ENCODE measurements at places on chromosomes 7 and 10.
A peak's percentile ranks its signal among the peaks of the same experiment; 100 is the strongest.

- no peak for DNase-seq
Measured at GRCh38 chr10:102613785-102614184, 30.5 kb upstream of the TRIM8 start.

- no peak for DNase-seq
Measured at GRCh38 chr7:150503581-150503980, 11.1 kb upstream of the GIMAP7 start.

GRCh38 chr7:27515933-27516332 lies 146.8 kb downstream of the HIBADH start:
- no peak for DNase-seq

DNA sequence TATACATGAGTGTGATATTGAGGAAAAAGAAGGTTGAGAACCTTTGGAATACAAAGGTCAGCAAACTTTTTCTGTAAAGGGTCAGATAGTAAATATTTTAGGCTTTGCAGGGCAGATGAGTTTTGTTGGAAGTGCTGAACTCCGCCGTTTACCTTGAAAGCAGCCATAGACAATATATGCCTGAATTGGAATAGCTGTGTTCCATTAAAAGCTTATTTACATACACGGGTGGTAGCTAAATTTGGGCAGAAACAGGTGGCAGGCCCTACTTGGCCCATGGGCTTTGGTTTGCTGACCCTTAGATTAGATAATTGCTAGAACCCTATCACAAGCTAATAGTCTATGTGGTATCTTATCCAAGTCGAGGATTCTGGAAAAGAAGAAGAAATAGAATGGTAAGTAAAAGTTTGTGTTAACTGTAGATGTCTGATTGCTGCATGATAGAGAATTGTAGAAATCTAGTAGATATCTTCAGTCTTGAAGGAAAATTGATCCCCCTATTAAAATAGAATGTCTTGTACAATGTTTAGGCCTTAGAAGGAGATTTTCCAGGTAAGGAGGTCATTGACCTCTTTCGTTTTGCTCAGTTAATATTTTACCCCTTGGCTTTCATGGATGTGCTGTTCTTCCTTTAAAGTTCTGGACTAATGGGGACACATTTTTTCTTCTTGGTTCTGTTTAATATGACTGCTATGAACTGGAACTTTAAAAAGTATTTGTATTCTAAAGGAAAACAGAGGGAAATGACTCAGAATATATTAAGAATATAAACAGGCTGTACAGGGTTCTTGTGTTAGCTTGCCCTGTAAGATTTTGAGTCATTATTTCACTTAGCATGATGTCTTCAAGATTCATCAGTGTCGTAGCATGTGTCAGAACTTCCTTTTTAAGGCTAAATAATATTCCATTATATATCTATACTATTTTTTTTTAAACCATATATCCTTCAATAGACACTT lies 8.0 kb downstream of the RBM33 start:
- DNase-seq, result no peak

GRCh38 chr7:137413901-137414300 lies 70.4 kb upstream of the PTN start:
- DNase-seq, result no peak

- DNase-seq, result no peak
Measured at GRCh38 chr10:26046073-26046700, 112.2 kb downstream of the MYO3A start.

DNA sequence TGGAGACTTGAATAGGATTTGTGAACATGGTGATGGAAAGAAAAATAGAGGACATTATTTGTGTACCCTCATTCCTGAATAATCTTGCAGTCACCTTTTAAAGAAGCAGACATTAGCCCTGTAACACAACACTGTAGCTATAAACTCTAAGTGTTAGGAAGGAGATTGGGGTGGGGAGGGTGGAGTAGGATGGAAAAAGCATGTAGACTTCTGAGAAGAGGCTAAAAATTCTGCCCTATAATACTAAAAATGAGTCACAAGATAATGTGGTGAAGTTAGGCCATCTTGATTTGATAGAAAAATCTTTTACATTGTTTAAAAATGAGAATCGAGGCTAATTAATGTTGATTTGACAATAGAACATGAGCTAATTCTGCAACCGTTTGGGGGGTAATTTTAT lies 128.8 kb downstream of the LCOR start:
- DNase-seq, result no peak

DNA sequence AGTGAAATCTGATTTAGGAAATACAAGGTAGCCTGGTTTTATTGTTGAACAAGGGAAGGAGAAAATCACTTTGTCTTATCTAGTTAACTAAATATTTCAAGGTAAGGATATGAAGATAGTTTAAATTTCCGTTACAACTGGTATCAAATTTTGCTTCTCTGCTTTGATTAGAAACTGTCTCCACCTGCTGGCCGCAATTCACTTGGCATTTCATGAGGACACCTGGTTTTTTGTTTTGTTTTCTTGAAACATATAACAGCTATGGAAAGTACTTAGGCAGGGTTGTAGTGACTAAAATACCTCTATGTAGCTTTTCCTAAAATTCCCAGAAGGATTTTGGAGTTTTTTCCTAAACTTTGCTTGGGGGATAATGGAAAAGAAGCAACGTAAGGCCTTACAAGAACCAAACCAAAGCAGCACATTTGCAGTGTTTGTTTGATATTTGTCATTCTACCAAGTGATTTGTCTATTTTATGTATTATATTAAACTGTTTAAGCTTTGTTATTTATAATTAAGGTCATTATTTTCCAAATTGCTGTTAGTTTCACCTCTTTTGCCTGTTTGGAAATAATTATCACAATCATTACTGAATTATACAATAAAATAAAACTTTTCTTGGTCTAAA lies 73.6 kb downstream of the AHCYL2 start:
- DNase-seq, result peak; percentile 49

DNA sequence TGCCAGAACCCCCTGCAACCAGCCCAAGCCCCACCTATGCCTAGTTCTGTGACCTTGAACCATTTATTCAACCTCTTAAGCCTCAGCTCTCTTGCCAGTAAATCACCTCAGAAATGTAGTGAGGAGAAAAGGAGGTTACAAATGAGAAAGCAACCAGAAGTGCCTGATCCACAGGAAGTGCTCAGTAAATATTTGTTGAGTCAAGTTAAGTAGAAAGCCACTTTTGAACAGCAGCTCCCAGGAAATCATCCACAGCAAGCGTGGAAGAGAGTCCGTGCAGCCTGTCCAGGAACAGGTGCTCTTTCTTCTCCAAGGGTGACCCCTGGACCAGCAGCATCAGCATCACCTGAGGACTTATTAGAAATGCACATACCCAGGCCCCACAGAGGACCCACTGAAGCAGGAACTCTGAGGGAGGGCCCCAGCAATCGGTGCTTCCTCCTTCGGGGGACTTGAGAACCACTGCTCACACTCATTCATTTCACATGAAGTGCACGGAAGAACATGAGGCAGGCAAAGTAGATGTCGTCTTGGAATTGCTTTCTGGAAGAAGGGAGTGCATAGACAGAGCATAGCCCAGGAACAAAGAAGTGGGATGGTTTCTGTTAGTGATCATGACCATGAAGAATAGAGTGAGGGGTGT lies 6.3 kb upstream of the C10orf71 start:
- DNase-seq, result no peak

GRCh38 chr7:5433181-5433580 lies 9.5 kb upstream of the TNRC18 start:
- no peak for DNase-seq

- DNase-seq, result no peak
Measured at GRCh38 chr10:1467334-1468076, 269.8 kb downstream of the ADARB2 start.

DNA sequence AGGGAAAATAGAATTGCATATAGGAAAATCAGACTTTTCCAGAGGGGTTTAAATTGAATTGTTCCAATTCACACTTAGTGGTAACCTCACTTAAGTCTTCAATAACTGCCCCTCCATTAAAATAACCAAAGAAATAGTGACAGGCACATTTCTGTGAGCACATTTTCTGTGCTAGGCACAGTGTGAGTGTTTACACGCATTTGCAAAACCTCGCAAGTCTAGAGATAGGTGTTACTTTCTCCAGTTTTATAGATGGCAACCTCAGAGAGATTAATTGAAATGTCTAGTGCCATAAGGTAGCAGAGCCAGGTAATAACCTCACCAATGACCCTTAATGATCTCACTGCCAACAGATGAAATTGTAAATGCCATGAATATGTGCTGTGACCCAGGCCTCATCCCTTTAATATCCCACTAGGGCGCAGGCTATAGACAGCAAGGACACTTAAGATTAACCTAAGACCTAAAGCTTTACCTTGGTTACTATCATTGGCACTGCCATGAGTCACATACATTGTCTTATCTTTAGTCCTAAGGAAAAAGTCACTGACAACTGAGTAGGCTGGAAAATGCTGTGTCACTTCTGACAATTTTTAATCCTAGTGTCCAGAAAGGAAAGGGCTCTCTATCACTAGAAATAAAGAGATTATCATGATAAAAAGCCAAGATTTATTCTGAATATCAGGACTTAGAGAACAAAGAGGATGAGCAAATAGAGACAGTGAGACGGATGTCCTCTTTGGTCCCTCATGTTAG lies 187.8 kb downstream of the PPP1R17 start:
- DNase-seq, result no peak

DNA sequence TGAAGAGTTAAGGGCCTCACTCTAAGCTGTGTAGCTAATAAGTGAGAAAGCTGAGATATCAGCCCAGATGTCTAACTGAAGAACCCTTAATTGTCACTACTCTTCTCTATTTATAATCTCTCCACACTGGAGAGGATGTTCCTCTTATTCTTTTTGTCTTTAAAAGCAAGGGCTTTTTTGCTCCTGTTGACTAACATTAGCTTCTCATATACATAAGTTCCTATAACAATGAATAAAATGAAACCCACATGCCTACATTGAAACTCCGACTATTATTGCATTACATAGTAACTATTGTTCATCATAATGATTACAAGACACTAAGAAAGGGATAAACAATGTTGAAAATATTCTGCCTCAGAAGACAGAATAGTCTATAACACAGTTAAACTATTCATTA lies 67.1 kb downstream of the GNAT3 start:
- DNase-seq, result no peak

GRCh38 chr10:78049851-78050250 lies 16.2 kb downstream of the RPS24 start:
- no peak for DNase-seq

GRCh38 chr10:49257626-49258349 lies 41.2 kb upstream of the C10orf71 start:
- DNase-seq, result no peak

DNA sequence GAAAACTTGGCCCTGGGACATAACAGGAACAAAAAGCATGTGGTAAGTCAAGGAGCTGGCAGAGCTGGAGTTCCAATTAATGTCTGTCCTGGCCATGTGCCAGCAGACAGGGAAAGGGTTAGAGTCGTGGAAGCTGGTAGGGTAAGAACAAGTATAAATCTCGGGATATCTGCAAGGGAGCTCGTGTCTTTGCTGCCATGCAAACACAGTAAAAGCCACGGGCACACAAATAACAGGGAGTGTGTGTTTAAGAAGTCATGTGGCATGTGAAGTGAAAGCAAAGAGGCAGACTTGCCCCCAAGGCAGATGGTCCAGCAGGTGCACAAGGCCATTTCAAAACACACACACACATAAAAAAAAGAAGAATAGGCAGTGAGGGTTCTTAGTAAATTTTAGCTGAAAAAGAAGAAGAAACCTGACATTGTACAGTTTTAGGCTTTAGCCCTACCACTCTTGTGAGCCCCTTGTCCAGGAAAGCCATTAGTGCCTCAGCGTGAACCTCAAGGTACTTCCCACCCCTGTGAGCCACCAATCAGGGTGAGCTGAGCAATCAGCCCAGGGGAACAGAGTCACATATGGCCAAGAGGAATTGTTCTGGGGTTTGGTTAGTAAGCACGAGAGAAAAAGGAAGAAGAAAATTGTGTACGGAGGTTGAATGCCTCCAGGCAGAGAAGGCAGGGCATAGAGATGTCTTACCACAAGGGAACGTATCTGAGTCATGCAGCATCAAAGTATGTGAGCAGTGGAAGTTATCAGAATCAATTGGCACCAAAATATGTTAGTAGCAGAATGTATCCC lies 32.8 kb upstream of the ARHGAP12 start:
- peak; percentile 40 for DNase-seq

- no peak for DNase-seq
Measured at GRCh38 chr7:100126239-100126930, 382 bp upstream of the MBLAC1 start.

GRCh38 chr7:78130446-78131215 lies 332.1 kb downstream of the PHTF2 start:
- no peak for DNase-seq

- peak; percentile 79 for DNase-seq
Measured at GRCh38 chr7:5689118-5689517, 92.3 kb downstream of the RNF216 start.

DNA sequence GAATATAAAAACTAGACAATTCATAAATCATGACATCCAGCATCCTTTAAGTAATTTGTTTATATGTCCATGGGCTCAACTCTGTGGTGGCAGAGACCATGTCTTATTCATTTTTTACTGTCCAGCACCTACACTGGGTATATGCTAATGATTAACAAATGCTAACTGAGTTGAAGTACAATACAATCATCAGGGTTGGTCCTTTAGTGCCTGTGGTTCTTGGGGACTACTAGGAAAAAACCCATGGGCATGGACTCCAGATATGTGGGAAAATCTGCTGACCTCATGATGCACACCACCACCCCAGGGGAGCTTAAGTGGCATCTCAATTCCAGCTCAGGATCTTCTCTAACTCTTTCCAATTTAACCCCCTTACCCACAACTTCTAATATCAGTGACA lies 85.3 kb upstream of the YAE1 start:
- DNase-seq, result no peak
